Hematopoietic multipotent progenitor cell treated with erythropoietin and hydrocortisone succinate and interleukin-3 and kit ligand, for 8 days (in vitro differentiated cells): ENCODE measurements at places on chromosomes 1 and 21.

DNA sequence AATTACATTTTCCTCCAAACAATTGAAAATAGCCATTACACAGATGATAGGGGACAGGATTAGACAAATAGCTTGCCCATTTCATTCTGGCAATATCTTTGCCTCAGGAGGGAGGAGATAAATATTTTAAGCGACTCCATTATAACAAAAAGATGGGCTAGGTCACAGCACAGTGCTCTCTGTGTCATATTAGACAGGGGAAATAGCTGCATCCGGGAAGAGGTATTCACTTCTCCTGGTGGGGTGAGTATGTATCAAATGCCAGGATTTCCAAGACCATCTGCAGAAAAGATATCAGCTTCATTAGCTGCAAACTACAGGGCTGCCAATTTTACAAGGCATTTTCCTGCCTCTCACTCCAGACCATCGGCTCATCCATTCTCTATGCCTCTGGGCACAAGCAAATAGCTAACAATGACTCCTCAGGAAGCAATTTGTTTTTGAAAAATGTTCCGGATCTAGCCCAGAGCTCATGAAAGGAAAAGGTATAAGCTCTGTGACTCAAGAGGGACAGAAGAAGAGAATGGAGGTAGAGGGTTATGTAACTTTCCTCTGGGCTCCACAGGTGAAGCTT lies 41.9 kb upstream of the ANGPTL7 start:
- DNase-seq, result no peak

- no peak for DNase-seq
Observed at GRCh38 chr21:44706706-44707581, 4.4 kb downstream of the TSPEAR start.

DNA sequence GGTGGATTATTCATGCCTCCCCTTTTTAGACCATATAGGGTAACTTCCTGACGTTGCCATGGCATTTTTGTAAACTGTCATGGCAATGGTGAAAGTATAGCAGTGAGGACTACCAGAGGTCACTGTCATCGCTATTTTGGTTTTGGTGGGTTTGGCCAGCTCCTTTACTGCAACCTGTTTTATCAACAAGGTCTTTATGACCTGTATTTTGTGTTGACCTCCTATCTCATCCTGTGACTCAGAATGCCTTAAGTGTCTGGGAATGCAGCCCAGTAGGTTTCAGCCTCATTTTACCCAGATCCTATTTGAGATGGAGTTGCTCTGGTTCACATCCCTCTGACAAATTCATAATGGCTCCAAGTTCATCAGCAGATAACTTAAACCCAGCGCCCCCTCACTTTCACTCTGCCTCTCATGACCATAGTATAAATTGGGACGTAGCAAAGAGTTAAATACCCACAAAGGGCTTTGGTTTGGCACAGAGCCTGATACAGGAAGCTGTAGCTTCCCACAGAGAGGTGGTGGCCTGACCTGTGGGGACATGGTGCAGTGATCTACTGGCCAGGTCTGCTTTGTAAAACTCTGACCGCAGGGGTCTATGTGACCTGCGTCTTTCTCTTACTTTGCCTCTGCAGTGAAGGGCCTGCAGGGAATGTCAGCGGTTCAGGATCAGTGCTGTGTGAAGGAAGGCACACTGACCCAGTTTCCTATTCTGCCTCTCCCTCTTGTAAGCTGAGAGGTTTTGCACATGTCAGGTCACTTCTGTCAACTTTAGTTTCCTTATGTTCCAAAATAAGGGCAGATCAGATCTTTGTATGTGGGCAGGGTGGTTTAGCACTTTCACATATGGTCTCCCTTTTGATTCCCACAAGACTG lies 78.1 kb upstream of the ZNF644 start:
- DNase-seq, result no peak

- DNase-seq, result no peak
Observed at GRCh38 chr1:24289937-24290595, 29.1 kb upstream of the GRHL3 start.

DNA sequence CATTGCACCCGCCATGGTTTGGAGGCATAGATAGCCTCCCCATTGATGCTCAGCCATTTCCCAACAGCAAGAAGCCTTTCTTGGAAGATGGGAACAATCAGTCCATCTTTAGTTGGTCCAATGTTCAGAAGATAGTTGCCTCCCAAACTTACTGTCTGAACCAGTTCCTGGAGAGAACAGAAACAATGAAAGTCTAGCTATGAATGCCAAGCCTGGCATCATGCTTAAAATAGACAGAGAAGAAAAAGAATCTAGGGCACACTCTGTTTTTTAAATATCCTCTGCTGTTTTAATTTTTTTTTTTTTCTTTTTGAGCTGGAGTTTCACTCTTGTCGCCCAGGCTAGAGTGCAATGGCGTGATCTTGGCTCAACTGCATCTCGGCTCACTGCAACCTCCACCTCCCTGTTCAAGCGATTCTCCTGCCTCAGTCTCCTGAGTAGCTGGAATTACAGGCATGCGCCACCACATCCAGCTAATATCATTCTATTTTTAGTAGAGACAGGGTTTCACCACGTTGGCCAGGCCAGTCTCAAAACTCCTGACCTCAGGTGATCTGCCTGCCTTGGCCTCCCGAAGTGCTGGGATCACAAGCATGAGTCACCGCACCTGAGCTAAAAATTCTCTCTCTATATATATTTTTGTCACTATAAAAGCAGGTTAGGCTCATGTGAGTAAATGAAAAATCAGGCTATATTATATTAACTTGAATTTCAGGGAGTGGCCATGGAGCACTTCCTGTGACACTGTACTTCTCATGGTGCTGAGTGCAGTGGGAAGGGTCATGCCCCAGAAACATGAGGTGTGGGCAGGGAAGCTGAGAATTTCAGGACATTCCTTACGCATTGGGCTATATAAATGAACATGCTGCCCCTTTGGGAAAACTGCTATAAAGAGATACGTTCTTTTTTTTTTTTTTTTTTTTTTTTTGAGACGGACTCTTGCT lies 19.1 kb downstream of the FUCA1 start:
- DNase-seq, result no peak

DNA sequence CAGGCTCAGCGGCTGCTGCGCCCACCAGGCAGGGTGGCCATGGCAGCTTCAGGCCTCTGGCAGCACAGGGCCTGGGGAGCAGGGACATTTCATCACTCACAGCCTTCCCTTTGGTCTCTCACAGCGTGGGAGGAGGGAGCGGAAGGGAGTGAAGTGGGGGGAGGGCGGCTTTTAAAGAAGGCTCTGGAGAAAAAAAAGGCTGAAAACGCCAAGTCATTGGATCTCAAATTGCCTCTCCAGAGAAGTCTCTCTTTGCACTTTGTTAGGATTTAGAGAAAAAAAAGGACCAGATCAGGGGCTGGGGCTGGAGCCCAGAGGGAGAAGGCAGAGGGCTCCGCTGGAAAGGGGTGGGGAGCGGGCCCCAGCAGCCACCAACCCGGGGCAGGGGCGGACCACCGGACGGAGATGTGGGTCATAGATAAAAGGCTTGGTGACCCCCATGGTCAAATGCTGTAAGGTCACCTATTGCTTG lies 209.9 kb downstream of the GRIK3 start:
- no peak for DNase-seq

- no peak for DNase-seq
Observed at GRCh38 chr1:160371346-160371631, 4.4 kb downstream of the NHLH1 start.

- no peak for DNase-seq
Observed at GRCh38 chr21:26451081-26451740, 121.9 kb downstream of the CYYR1 start.

- DNase-seq, result no peak
Observed at GRCh38 chr1:214566158-214567104, 15.0 kb upstream of the PTPN14 start.

GRCh38 chr1:104121271-104121670 lies 371.6 kb downstream of the AMY1C start:
- no peak for DNase-seq

- no peak for DNase-seq
Observed at GRCh38 chr1:52590266-52590665, 11.9 kb upstream of the GPX7 start.

- DNase-seq, result no peak
Observed at GRCh38 chr1:245869847-245870246, 637.2 kb downstream of the SMYD3 start.

GRCh38 chr1:180922631-180923015 lies 9.9 kb downstream of the KIAA1614 start:
- DNase-seq, result no peak

DNA sequence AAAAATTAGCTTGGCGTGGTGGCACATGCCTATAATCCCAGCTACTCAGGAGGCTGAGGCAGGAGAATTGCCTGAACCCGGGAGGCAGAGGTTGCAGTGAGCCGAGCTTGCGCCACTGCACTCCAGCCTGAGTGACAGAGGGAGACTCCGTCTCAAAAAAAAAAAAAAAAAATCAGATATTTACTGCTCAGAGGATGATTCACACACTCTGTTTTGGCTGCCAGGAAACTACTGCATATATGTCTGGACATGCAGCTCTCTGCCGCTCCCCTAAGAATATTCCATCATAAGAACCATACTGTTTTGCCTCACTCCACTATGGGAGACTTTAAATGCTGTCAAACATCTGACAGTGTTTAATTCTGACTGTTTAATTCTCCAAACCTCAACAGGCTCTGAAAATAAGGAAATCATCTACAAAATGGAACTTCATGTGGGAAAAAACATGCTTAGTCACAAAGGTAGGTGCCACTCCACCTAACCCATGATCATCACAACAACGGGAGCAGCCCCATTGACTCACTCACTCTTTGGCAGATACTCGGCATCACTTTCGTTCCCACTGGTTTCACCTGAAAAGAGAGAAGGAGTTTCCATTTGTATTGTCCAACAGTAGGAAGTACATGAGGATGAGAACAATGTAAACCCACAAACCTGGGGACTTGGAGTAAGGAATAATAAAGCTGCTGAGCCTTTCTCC lies 29.3 kb upstream of the BCAS2 start:
- DNase-seq, result no peak

- DNase-seq, result no peak
Observed at GRCh38 chr1:92879316-92879968, 47.6 kb downstream of the RPL5 start.

GRCh38 chr1:154176337-154176736 lies 15.6 kb downstream of the TPM3 start:
- DNase-seq, result peak; percentile 55

GRCh38 chr1:53420341-53420740 lies 38.9 kb upstream of the DMRTB1 start:
- no peak for DNase-seq

DNA sequence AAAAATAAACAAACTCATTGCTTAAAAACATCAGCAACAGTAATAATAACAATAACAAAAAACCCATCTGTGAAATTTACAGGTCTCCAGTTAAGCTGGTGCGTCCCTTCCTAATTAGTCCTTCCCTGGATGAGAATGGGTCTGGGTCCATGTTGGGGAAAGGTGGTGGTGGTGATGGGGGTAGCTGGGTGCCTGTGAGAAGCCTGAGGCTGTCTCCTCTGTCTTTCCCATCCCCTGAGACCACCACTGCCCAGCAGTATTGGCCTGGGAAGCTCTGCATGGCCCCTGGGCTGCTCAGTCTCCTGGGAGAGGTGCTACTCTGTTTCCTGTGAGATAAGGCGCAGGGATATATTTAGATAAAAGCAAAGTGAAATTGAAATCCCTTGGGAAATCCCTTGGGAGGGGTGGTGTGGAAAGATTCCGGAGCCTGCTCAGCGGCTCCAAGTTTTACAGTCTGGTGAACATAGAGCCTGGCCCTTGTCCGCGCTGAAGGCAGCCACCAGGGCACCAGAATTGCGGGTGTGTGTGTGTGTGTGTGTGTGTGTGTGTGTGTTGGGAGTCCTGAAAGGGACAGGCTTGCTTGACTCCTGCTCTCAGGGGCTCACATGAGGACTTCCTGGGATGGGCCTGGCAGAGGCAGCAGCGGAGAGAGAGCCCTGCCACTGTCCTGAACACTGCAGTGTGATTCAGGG lies 150.2 kb downstream of the FOXD2 start:
- no peak for DNase-seq

DNA sequence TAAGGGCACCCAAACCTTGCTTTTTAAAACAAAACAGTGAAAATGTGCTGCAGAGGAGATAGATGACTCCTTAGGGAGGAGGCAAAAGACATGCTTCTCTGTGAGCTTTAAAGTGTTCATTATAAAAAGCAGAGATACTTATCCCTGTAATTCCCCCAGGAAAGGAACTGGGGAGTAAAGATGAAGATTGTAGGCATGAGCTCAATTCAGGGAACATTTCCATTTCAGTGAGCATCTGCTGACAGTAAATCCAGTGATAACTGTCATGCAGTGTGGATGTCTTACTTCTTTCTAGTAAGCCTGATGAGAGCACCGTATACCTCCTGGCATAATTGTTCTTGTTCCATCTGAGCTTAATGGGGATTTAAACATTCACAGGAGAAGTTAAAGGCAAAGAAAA lies 1296.5 kb downstream of the MRPL39 start:
- DNase-seq, result no peak

DNA sequence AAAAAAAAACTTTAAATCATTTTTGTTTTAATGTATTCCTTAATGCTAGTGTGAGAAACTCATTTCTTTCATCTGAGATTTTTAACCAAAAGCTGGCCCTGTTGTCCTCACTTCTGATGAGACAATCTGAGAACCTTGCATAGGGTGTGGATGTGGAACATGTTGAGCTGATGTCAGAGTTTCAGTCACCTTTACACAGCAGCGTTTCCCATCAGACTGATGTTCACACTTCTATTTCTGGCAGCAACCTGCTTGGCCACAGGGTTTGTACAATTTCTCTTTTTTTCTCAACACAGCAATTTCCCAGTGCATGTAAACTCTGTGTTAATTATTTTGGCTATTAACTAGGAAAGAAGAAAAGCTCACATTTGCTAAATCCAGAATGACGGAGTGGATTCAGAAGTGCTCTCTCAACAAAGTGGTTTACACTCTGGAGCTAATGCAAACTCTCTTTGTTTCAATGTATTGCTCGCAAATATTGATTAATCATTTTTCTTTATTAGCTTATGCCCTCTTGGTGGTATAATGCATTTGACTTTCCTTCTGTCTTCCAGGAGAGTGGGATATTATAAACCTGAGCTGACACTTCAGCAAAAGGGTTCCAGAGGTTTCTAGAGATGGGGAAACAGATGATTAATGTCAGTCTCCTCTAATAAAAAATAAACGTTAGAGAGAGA lies 70.5 kb upstream of the HSPA13 start:
- no peak for DNase-seq

DNA sequence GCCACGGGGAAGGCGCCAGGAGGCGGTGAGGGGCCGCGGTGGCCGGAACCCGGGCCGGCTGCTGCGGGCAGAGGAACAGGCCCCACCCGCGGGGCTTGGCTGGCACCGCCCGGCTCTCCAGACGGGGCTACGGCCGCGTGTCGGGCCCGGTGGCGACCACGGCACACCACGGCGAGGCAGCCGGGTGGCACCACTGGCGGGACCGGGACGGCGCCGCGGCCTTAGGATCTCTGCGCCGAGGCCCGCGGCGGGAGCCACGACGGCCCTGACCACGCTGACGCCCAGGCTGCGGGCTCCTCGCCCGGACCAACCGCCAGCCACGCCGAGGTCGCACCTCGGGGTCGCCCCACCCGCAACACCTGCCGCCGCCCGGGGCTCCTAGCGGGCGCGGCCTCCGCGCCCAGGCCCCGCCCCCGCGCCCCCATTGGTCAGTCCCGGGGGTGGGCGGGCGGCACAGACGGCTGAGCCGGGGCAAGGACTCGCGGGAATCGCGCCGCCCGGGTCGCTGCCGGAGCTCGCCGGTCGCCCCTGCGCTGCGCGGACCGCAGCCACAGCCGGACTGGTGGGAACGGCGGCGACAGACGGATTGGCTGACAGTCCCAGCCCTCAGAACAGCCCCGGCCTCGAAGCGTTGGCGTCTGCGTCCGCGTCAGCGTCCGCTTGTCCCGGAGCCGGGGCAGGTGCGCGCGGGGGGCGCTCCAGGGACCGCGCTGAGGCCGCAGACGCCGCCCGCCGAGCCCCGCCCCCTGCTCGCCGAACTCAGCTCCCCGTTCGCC lies at the start of gene BMP8A:
BMP8A (plus strand) TSS at position 491 of the 776 bp plus-strand sequence. CDS start 356 bp downstream, outside the sequence.
- DNase-seq, result peak; percentile 42
